Left colon (tissue), 2 donors: ENCODE measurements at places on chromosomes 5 and 9. TPM values are rescaled to one million over a fixed set of nuclear protein-coding genes. Genes with fewer than 3 reads are reported as not detected.
A peak's percentile ranks its signal among the peaks of the same experiment; 100 is the strongest.

DNA sequence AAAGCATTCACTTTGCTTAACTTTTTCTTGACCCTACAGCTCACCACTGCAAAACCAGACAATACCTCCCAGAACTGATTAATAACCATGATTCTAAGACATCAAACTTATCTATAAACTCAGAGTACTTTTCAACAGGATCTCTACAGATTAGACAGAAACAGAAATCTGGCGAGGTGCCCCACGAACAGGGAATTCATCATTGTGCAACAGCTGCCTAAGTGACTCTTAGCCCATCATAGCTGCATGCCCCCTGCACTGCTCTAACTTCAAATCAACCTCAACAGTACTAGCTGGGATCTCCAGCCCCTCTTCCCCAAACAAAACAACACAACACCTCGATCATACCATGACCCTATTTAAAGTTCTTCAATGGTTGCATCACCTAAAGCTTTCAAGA is 16.1 kb upstream of the COL23A1 start:
- no peak for DNase-seq

GRCh38 chr5:142548739-142549275 is 137.1 kb downstream of the FGF1 start:
- peak; percentile 44 for DNase-seq

DNA sequence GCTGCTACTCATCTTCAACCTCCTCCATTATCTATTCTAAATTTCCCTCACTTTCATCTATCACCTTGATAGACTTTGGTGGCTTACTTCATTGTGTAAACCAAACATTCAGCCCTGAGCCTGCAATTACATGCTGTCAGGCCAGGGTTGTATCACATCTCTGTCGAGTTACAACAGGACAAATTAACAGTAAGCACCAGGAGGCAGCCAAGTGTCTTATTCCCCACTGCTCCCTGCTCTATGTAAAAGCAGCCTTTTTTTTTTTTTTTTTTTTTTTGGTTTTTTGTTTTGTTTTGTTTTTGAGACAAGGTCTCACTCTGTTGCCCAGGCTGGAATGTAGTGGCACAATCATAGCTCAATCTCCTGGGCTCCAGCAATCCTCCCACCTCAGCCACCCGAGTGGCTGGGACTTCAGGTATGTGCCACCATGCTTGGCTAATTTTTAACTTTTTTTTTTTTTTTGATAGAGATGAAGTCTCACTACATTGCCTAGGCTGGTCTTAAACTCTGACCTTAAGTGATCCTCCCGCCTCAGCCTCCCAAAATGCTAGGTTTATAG is 15.2 kb upstream of the ZCCHC9 start:
- DNase-seq: no peak

- DNase-seq: no peak
These were observed 37.5 kb upstream of the PTGS1 start for GRCh38 chr9:122333169-122333808.

DNA sequence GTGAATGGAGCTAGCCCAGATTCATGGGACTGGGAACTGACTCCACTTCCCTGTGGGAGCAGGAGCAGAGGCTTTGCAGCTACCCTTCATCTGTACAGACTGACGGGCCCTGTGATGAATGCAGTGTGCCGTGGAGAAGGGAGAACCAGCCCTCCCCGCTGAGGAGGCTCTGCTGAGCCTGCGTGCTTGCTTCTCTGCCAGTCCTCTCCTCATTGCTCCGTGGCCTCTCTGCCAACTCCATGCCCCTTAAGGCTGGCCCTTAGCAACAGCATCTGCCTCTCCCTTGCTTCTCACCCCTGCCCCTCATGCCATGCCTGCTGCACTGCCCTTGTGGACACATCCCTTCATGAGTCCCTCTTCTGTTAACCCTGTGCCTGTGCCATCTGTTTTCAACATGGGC is 53.6 kb downstream of the GADD45G start:
- DNase-seq: no peak

DNA sequence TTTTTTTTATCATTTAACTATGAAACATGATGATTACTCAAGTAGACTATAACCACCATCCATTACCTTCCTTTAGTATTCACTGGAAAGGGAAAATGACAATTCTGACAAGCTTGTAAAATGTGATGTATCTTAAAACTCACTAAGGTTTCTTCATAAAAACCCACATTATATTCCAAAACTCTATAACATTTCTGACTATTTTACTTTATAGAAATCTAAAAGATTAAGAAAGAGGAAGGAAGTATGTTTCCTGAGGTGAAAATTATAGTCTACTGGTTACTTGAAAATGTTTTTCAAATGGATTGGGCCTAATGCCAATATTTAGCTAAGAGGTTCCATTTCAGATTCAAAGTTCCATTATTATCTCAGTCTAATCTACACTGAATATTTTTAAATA is 1982.2 kb upstream of the C9orf72 start:
- no peak for DNase-seq

DNA sequence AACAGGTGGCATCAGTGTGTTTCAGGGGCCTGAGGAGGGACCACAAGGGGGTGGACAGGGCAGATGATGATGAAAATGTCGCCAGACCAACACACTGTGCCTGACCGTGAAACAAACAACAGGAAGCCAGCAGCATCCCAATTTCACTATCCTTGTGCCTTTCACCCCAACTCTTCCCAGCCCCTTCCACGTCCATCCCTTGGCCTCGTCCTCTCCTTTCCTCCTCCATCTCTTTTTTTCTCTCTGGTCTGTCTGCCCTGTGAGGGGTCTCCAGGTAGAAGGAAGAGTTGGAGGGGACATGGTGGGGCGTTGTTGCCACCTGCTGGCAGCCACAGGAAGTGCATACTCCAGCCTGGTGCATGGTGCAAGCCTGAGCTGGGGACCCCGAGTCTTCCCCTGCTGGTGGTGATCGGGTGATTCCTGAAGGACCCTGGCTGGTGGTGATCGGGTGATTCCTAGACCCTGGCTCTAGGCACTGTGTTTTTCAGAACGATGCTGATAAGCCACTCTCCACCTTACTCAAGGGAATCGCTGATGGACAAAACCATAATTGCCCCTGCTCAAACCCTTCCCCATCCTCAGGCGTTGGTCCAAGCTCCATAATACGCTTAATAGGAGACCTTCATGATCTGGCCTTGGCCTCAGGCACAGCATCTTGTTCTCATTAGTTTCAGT is 21.7 kb upstream of the NSD1 start:
- peak; percentile 68 for DNase-seq

GRCh38 chr5:67004730-67005350 is 191.8 kb downstream of the CD180 start:
- no peak for DNase-seq

Gene HTR4
- total RNA-seq: 12.2 TPM

GRCh38 chr5:74040811-74041491 is 415.0 kb downstream of the ARHGEF28 start:
- no peak for DNase-seq
